Suppressor macrophage treated with lipopolysaccharide for 1 hour (primary cell): ENCODE measurements at places on chromosomes 2 and 18.

GRCh38 chr2:119434664-119435063 is 3.0 kb downstream of the TMEM37 start:
- DNase-seq = no peak

DNA sequence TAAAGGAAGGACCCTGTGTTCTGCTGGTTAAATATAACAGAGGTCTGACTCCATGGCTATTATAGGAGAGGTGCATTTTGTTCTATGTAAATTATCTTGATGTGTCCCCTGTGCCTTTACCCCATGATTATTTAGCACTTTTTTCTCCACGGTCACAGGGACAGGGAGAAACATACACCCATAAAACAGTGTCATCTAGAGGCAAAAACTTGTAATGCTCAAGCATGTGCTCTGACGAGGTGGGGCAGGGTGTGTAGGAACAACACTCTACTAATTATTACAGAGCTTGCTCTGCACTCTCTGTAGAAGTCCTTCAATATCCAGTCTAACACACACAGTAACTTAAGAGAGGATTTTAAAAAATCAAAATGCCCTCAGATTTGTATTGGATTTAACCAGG is 187.9 kb downstream of the NEDD4L start:
- peak; percentile 39 for DNase-seq

DNA sequence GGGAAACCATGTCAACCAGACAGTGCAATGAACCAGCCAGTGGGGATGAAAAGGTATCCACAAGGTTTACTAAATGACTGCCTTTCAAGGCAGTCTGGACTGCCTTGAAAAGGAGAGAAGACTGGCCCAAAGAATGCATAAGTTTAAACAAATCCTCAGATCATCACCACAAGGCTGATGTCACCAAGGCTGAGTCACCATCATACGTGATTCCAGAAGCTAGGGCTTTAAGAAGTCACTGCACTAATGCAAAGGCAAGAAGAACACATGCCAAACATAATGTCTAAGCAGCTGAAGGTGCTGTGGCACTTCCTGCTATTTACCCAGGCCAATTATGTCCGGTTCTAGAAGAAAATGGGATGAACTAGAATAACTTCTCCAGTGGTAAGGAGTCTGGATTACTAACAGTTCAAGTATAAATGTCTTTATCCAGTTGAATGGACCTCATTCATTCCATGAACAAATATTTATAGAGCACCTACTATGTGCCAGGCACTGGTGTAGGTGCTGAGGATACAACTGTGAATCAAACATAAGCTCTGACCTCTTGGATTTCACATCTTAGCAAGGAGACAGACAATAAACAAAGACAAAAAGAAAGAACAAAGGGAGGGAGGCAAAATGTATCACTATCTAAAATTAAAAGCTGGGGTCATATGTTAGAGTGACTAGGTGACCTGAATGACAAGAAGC is 37.6 kb upstream of the ONECUT2 start:
- peak; percentile 4 for DNase-seq

GRCh38 chr2:240851078-240851991 is 17.3 kb upstream of the AGXT start:
- peak; percentile 89 for DNase-seq

DNA sequence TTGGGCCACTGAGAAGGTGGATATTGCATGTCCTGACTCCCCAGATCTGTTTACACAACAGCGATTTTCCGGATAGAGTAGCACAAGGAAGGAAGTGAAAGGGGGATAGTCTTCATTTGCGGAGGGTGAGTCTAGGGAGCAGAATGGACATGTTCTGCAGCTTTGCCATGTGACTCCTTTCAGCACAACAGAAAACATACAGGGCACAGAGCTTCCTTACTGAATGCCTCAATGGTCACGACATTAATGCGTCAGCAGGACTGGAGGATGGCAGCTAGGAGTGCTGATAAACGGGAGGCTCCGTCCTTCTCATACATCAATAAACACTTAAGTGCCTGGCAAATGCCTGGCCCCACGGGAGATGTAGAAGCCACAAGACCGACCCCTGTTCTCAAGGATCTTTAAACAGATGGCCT is 163.0 kb downstream of the FAM210A start:
- peak; percentile 90 for DNase-seq

- DNase-seq = no peak
These were observed 215.0 kb downstream of the SUCLG1 start for GRCh38 chr2:84243788-84244733.

DNA sequence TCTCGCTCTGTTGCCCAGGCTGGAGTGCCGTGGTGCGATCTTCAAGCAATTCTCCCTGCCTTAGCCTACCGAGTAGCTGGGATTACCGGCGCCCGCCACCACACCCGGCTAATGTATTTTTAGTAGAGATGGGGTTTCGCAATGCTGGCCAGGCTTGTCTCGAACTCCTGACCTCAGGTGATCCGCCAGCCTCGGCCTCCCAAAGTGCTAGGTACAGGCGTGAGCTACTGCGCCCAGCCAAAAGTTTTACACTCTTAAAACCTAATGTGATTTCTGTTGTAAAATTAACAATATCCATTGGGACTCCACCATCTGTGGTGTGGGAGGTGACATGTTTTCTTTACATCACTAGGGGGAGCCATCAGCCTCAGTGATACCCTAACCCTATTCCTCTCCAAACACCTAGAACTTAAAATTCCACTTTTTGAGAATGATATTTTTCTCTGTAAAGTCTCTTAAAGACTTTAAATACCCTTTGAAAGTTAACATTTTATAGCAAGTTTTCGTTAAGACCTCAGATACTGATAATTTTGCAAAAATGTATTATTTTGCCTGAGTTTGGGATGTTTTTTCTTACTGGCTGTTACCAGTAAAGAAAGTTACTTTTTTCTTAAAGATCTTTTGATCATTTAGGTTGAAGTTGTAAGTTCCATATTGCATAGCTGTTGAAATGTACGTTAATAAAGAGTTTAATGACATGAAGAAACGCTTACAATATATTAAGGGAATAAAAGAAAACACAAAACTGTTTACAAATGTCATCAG is 11.6 kb upstream of the EIF2AK2 start:
- DNase-seq = peak; percentile 63

DNA sequence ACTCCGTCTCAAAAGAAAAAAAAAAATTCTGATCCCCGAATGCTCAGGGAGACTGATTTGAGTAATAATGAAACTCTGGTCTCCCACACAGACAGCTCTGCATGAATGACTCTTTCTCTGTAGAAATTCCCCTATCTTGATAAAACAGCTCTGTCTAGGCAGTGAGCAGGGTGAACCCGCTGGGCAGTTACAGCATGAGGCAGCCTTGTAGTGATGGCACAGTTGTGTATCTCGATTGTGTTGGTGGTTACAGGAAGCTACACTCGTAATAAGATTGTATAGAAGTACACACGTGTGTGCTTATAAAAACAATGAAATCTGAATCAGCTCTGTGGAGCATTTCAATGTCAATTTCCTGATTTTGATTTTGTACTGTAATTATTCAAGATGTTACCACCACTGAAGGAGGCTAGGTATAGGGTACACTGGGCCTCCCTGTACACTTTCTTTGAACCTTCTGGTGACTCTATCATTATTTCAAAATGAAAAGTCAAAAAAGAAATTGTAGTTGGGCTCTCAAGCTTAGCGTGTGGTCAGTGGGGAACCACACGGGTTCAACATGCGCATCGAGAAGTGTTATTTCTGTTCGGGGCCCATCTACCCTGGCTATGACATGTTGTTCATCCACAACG is 34.9 kb upstream of the ATP8B1 start:
- DNase-seq = peak; percentile 74

DNA sequence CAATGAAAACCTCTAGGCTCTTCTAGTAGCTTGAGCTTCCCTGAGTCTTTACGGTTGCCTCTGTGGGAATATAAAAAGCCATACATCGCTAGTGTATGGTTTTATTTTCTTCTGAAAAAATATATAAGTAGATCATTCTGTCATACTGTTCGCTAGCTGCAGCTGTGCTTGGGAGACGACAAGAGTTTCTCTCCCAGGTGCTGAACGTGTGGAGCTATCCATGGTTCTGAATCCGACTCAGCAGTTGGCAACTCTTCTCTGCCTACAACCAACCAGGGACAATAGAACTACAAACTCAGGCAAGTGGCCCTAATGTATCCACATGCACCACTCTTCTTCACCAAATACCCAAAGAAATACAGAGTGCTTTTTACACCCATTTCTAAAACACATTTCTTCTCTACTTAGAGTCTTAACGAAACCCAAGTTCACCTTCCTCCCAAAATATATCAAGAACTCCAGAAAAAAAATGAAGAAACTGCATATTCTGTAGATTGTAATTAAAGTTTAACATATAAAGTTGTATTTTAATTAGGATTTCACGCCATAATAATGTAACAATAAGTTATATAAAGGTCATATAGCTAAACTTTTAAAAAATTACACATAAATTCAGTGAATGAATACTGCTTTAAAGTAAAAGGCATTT is 2.2 kb upstream of the KCNH7 start:
- peak; percentile 48 for DNase-seq

DNA sequence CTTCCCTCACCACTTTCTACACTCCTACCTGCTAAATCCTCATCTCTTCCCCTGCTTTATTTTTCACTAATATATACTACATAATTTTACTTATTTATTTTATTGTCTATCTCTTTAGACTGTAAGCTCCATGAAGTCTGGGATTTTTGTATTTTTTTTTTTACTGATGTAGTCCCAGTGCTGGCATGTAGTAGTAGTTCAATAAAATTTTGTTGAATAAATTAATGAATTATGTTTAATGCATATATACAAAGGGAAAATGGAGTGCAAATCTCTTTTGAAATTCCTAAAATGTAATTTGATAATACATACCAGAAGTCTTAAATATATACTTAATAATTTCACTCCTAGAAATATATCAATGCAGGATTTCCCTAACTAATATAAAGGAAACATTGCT is 7.1 kb upstream of the NABP1 start:
- no peak for DNase-seq

- no peak for DNase-seq
These were observed 133.8 kb downstream of the ARL4C start for GRCh38 chr2:234363011-234363487.

- DNase-seq = no peak
These were observed 368.6 kb downstream of the EIPR1 start for GRCh38 chr2:3009005-3009404.

- peak; percentile 22 for DNase-seq
These were observed 118.4 kb downstream of the ALMS1 start for GRCh38 chr2:73503992-73504570.

DNA sequence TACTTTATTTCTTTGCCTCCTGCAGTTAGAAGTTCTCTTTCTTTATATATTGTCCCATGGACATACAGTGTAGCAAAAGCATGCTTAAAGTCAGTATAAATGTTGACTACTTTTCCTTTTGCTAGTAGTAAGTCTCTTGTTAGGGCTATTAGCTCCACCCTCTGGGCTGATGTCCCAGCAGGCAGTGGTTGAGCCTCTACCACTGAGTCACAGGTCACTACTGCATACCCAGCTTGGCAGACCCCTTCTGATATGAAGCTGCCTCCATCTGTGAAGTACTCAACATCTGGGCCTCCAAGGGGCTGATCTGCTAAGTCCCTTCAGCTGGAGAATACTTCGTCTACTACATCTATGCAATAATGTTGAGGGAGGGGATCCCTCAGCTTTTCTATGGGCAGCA is 61.0 kb upstream of the SLC35G4 start:
- no peak for DNase-seq

DNA sequence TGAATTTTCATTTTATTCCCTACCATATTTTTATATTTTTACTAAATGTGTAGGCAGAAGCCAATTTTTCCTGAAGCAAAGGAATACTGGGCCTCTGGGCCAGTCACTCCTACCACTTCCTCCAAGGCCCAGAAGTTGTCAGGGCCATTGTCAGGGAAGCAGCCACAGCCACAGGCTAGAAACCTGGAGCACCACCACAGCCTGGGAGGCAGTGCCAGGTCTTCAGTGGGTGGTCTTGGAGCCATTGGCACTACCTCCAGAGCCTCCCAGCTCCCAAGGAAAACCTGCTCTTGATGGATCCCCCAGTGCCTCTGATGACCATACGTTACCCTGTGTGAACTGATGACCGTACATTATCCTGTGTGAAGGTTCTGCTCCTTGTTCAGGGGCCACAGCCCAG is 135.6 kb upstream of the SP5 start:
- no peak for DNase-seq

DNA sequence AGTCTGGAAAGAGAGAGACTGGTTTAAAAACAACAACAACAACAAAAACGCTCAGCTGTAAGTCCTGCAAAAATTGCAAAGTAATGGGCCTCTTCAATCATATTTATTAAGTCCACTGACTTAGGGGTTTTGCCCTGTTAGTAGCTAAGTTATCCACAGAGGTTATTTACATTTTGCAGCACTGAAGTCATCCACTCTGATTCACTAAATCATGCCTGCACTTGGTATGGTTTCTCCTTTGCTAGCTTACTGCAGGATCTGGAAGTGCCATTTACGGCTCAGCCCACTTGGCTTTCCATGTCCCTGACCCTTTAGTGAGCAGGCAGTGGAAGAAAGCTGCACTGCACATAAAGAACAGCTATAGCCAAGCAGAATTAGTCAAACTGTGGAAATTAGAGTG is 484.4 kb downstream of the NRXN1 start:
- no peak for DNase-seq

- no peak for DNase-seq
These were observed 1588.9 kb upstream of the TMEFF2 start for GRCh38 chr2:193783681-193784080.

GRCh38 chr18:76489081-76489480 is 6.0 kb downstream of the ZNF516 start:
- no peak for DNase-seq

DNA sequence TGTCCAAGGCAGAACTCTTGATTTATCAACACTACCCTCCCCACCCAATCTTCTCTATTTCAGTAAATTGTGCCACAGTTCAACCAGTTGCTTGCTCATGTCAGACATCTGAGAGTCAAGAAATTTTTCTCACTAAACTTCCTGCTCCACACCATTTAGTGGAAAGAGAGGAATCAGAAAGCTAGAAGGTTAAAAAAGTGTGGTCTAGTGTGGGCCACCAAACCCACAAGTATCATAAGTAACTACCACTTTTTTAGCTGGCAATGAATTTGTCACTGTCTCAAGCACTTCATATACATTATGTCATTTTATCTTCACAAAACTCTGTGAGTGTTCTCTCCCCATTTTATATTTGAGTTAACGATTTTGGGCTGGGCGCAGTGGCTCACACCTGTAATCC is 16.6 kb upstream of the MSTN start:
- DNase-seq = no peak

DNA sequence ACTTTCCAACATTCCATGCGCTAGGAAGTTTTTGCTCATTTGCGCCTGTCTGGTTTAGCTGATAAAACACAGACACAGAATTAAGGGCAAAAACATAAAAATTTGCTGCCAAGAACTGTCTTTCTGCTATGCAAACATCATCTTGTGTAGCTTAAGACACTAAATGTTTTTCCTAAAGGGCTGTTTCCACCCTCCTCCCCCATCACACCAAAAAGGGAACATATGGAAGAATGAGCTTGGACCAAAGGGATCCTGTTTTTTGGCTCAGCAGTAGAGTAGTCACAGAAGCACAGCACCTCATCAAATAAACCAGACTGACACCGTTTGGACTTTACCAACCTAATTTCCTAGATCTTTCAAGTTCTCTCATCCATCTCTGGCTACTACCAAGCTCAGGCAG is 210.1 kb downstream of the ZNF521 start:
- no peak for DNase-seq
